Activated T-cell treated with anti-CD3 and anti-CD28 coated beads for 1 hour (primary cell): ENCODE measurements at places on chromosomes 12 and 14.

DNA sequence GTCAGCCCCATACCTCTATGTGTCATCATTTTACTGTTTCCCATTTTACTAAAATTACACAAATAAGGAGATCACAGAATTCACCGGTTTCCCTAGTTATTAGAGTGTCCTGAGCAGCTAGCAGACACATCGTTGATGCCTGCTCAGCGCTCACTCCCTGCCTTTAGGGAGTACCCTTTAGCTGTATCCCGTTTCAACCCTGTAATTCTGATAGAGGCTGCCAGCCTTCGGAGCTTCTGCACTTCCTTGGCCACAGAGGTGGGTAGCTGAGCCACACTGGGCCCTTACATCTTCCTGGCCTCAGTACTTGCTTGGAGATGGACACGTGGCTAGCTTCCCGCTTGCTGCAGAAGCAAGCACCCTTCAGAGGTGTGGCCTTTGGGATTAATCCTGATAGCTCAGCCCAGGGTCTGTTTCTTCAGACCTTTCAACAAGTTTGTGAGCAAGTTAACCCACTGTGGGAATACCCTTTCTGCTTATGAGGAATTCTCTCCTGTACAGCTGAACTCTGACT, 14.3 kb upstream of the FBXW8 start:
- no peak for DNase-seq

DNA sequence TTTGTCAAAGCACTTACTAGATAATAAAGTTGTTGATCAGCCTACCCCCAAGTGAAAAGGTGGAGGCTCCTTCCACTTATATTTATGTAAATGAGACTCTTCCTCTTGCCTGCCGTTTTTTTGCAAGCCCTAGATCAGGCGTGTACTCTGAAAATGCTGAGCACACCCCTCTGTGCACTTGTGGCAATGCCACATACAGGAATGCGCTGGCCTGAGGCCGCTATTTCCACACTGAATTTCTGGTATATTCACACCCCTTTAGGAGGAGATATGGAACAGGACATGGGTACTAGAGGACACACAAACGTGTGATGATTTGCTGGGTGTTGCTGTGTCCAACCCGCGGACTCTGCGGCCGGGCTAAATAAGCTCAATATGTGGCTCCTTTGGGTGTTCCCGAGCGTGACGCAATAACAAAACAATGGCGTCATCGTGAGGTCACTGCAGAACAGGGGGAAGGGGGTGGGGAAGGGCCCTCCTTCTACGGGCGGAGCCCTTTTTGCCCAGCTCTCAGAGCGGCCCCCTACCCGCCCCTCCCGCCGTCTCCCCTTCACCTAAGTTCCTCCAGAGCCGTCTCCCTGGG, 554 bp upstream of the TSPAN31 start:
- DNase-seq = peak; percentile 45

GRCh38 chr14:78135450-78135891, 34.7 kb upstream of the NRXN3 start:
- no peak for DNase-seq

DNA sequence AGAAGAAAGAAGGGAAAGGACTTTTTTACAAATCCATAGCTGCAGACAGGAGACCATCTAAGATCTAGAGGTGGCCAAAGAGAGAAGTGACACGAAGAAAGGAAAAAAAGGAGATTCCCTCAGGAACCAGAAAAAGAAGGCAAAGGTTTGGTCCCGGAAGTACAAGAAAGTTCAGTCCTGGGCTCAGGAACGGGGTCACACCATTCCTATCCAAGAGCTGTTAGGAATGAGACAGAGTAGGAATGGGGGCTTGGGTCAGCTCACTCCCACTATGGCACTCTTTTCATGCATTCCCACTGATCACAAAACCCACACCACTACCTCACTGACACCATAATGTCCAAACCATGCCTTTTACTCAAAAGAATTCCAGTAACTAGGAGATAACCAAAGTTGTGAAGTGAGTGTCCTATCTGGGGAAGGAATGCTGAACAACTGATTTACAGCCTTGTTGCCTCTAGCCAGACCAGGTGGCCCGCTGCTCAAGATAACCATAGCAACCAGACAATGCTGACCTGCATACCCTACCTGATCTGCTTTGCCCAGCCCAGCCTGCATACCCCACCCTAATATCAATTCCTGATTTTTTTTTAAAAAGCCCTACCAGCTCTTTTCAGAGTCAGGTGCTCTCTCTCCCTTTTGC, 8.4 kb downstream of the PPP2R3C start:
- no peak for DNase-seq

GRCh38 chr12:15423629-15424028, 101.3 kb downstream of the PTPRO start:
- DNase-seq = no peak

- DNase-seq = no peak
Observed at GRCh38 chr14:66315548-66315947, 170.6 kb upstream of the CCDC196 start.

DNA sequence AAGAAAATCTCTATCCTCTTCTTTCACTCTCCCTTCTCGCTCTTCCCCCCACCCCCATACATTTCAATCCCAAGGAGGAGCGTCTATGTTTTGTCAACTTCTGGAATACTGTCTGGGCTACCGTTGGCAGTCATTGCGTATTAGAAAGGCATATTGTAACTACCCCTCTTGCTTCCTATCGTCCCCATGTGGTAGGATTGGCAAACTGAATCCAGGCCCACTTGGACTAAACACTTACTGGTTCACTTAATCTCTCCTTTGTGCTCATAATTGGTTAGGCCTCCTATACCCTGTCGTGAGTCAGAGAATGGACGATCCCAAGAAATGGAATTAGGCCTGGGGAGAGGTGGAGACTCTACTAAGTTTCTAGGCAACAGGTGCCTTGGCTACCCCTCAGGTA, 68.8 kb upstream of the SLC8A3 start:
- no peak for DNase-seq

DNA sequence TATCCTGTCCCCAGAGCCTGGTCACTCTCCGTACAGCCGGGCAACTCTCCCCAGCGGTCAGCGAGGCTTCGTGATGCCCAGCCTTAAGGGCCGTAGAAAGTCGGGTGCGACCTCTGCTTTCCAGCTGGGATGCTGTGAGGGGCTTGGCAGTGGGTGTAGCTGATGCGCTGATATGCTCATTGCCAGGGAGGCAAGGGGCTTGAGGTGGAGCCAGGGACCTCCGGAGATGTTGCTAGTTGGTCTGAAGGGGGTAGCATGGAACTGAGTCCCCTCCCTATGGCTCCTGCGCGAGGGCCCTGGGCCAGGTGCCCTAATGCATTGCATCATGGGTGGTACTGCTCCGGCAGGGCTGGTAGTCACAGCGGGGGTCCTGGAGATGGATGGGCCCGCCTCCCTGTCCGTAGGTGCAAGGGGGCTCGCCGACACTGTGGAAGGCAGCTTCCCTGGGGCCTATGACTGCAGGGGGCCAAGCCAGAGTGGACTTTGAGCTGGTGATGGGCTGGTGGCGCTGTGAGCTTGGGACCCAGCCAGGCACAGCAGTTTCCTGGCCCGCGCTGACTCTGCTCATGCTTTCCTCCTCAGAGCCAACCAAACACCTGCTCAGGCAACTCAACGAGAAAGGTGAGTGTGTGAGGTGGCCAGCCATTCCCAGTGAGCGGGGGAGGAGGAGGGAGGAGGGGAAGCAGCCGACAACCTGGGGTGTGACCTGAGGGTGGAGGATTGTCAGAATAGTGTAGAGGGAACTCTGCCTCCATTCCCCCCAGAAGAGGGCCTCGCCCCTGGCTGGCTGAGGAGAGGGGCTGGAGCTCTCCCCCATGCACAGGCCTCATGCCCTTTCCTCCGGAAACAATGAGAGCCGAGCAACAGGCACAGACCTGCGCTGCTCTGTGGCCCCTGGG, 32.3 kb downstream of the PLEKHG3 start:
- no peak for DNase-seq

DNA sequence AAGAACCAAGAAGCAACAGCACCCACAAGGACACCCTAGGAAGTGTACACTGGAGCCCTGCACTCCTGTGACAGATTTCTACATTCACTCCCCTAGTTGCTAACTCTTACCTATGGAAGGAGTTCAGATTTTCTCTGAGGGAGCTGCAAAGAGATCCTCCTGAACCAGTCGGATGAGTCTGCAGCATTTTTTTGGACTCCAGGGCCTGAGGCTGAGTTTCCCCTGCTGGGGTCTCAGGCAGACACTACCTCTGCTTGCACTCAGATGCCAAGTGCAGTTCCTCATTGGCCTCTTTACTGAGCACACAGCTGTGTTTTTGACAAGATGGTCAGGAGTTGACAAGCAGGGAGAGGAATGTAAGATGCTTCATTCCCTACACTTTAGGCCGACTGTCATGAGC, 153.2 kb upstream of the RBM19 start:
- DNase-seq = no peak

DNA sequence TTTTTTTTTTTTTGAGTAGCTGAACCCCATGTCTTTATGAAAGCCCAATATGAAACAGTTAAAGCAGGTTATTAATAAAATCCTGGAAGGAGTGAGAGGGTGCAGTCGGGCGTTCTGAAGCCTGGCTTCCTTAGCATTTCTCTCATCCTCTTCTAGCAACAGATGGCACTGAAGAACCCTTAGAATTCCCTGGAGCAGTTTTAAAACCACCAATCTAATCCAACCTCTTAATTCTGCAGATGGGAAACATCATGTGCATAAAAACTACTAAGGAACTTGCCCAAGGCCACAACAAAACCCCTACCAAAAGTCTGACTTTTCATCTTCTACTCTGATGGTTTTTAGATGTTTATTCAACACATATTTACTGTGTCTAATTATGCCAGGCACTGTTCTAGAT, 25.2 kb downstream of the PRDM4 start:
- DNase-seq = no peak

GRCh38 chr14:20116748-20117147, 6.2 kb downstream of the OR4K17 start:
- no peak for DNase-seq

DNA sequence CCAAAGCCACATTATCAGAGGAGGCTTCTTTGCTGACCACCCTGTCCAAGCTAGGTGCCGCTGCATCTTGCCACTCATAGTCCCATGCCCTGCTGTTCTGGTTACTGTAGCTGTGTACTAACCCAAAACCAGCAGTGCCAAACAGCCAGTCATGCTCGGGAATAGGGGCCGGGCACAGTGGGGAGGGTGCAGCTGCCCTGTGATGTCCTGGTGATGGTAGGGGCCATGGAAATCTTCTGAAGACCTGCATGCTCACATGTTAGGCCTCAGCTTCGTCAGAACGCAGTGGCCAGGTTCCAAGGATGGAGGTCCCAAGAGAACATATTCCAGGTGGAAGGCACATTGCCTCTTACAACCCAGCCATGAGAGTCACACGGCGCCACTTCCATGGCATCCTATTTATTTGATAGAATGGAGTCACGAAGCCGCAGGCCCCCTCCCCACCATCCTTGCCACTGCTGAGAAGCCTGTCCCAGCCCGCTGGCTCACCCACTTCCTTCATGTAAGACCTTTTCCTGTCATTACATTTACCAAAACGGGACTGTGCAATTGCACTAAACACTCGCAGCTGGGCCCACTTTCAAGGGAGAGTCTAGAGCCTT, 48.5 kb downstream of the FAM222A start:
- no peak for DNase-seq

GRCh38 chr14:75499084-75499875, 23.0 kb upstream of the BATF start:
- DNase-seq = no peak

- DNase-seq = no peak
Observed at GRCh38 chr12:87047691-87048090, 791.5 kb upstream of the MGAT4C start.

- no peak for DNase-seq
Observed at GRCh38 chr12:14260011-14260993, 105.2 kb upstream of the ATF7IP start.

GRCh38 chr14:99759546-99759925, 33.7 kb upstream of the EML1 start:
- DNase-seq = no peak

DNA sequence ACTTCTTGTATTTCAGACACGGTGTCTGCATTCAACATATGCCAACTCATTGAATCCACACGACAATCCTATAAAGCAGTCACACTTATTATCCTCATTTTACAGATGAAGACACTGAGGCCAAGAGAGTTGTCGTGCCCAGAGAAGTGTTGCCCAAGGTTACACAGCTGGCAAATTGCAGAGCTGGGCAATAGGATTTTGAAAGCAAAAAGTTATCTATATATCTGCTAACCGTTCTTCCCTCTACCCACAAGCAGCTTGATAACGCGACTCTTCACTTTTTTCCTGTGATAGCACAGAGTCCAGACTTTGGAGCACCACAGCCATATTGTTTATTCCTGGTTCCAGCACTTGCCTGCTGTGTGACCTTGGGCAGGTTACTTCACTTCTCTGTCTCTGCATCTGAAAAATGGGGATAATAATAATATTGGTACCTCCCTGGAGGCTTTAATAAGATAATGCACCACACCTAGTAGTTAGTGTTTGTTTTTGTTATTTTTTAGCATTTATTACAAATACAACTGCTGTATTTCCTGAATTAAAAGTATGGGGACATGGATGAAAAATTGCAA, 82.2 kb downstream of the CHST11 start:
- DNase-seq = no peak

DNA sequence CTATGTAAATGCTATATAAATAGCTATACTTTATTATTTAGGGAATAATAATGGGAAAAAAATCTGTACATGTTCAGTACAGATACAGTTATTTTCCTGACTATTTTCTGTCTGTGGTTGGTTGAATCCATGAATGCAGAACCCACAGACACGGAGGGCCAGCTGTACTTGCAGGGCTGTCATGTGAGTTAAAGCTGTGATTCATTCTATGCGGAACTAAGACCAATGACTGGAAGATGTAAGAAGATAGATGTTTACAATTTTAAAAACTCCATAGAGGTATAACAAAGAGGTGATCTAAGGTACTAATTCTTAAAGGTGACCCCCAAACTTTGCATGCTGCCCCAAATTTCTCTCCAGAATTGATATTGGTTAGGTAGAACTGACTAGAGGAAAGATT, 14.6 kb downstream of the PCNX4 start:
- DNase-seq = no peak

GRCh38 chr14:67526676-67527459, 6.2 kb upstream of the PLEKHH1 start:
- no peak for DNase-seq
